ENCODE measurements at places on chromosomes 11 and 22.

DNA sequence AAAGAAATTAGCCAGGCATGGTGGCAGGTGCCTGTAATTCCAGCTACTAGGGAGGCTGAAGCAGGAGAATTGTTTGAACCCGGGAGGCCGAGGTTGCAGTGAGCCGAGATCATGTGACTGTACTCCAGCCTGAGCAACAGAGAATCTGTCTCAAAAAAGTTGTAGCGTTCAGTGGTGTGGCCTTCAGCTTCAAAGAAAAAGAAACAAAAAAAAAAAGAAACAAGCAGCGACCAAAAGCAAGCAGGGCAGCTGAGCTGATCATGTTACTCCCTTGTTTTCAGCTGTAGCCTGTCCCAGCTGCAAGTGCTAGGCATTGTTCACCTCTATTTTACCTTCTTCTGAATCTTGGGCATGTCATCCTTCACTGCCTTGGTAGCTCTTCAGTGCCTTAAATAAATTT lies 37.0 kb downstream of the SFI1 start:
- no peak for DNase-seq

- no peak for DNase-seq
Measured at GRCh38 chr11:110219006-110219785, 77.2 kb downstream of the RDX start.

DNA sequence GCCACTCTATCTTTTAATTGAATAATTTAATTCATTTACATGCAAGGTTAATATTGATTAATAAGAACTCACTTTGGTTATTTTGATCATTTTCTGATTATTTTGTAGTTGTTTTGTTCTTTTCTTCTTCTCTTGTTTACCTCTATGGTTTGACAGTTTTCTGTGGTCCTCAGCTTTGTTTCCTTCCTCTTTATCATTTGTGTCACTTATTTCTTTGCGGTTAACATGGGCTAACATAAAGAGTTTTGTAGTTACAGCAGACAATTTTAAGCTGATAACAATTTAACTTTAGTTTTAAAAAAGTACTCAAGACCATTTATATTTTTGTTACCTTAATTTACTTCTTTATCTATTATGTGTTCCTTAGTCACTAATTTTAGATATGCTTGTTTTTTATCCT lies 1032.8 kb upstream of the RAG2 start:
- DNase-seq = no peak

- DNase-seq = no peak
Measured at GRCh38 chr22:37521236-37521739, 2.1 kb upstream of the CARD10 start.

DNA sequence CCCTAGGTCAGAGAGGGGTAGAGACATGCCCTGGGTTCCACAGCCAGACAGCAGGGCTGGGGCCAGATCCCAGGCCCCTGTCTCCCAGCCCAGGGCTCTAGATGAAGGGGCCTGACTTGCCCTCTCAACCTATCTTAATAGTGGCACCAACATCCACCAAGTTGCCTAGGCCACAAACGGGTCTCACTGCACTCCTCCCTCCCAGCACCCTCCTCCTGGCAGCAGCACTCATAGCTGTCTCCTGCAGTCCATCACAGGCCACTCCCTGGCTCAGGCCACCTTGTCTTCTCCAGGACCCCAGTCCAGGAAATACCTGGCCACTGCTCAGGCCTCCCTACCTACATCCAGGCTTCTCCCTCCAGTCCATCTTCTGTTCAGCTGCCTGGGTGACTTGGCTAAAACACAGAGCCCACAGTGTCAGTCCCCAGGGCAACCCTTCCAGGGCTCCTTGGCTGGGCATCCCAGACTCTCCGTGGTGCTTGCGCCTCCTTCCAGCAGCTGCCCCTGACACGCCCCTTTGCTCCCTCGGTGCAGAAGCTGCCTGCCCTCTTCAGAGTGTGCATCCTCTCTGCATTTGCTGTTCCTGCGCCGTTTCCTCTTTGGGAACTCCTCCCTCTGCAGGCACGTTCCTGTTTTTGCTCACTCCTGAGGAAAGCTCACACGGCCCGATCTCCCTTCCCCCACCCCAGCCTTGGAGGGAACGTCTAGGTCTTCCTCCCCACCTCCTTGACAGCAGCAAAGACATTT lies 40.5 kb downstream of the LRRC32 start:
- no peak for DNase-seq

GRCh38 chr11:28679795-28680468 lies 571.7 kb downstream of the METTL15 start:
- DNase-seq = no peak

DNA sequence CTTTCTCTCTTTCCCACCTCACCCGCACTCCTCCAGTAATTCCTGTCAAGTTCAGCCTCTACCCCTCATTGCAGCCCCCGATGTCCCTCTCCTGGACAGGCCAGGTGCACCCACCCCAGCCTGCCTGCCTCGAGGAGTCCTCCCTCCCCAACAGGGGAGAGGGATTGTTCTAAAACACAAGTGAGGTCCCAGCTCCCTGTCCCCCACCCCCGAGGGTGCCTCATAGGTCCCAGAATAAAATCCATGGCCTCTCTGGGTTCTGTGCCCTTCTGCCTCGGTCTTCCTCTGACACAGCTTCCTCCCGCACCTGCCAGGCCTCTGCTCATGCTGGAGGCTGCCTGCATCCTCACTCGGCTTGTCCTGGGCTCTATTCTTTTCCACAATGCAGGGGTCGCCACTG lies 720.1 kb downstream of the BRD1 start:
- no peak for DNase-seq

Measured in activated T-cell treated with anti-CD3 and anti-CD28 coated beads for 24 hours (primary cell).